ENCODE measurements at places on chromosomes 11 and 22. TPM values are rescaled to one million over a fixed set of nuclear protein-coding genes. Genes with fewer than 3 reads are reported as not detected.

Gene MPPED2
- 25.9 TPM for total RNA-seq

GRCh38 chr11:118443590-118444218 is 7.4 kb downstream of the KMT2A start:
- DNase-seq: no peak
- H3K4me3 ChIP-seq: no peak overlapping the region
- no peaks in the 10 kb centered on the region for H3K27me3 ChIP-seq
- H3K36me3 ChIP-seq: peaks cover 8% of the 10 kb centered on the region

Gene NAALAD2
- 5.5 TPM for total RNA-seq

GRCh38 chr11:34651551-34651950 is 30.7 kb downstream of the EHF start:
- DNase-seq: no peak
- peaks cover 39% of the 10 kb centered on the region for H3K4me1 ChIP-seq
- no peaks in the 10 kb centered on the region for H3K27me3 ChIP-seq
- H3K36me3 ChIP-seq: peaks cover 22% of the 10 kb centered on the region
- H3K4me3 ChIP-seq: no peak overlapping the region

GRCh38 chr22:28949788-28950187 is 66.4 kb downstream of the ZNRF3 start:
- H3K36me3 ChIP-seq: peaks cover 13% of the 10 kb centered on the region
- peaks cover 14% of the 10 kb centered on the region for H3K4me1 ChIP-seq
- no peak overlapping the region for H3K27ac ChIP-seq
- no peaks in the 10 kb centered on the region for H3K27me3 ChIP-seq

Gene ENTHD1
- total RNA-seq: not detected

Gene PHOX2A
- not detected for total RNA-seq

GRCh38 chr11:128603752-128604414 is 16.5 kb upstream of the ETS1 start:
- H3K4me1 ChIP-seq: peaks cover 2% of the 10 kb centered on the region
- no peak overlapping the region for H3K27ac ChIP-seq
- no peak overlapping the region for H3K4me3 ChIP-seq
- DNase-seq: no peak
- no peaks in the 10 kb centered on the region for H3K36me3 ChIP-seq

DNA sequence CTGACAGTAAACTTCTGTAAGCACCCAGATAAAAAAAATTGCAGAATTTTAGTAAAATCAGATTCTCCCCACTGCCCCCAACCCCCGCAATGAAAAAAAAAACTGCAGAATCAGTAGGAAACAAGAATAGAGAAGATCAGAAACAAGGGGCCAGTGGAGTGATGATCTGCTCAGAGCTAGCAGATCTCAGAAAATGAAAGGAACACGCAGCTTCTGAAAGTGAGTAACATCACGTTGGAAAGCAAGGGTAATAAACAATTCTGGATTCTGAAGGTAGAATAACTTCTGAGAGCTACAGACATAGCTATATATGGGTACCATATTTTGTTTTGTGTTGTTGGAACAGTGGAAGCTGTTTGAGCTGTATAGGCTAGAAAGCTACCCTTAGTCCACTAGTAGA is 23.2 kb downstream of the ACAT1 start:
- H3K36me3 ChIP-seq: peaks cover 29% of the 10 kb centered on the region
- no peaks in the 10 kb centered on the region for H3K27me3 ChIP-seq
- DNase-seq: no peak
- H3K4me1 ChIP-seq: peaks cover 8% of the 10 kb centered on the region

Gene CALCB
- not detected for total RNA-seq

DNA sequence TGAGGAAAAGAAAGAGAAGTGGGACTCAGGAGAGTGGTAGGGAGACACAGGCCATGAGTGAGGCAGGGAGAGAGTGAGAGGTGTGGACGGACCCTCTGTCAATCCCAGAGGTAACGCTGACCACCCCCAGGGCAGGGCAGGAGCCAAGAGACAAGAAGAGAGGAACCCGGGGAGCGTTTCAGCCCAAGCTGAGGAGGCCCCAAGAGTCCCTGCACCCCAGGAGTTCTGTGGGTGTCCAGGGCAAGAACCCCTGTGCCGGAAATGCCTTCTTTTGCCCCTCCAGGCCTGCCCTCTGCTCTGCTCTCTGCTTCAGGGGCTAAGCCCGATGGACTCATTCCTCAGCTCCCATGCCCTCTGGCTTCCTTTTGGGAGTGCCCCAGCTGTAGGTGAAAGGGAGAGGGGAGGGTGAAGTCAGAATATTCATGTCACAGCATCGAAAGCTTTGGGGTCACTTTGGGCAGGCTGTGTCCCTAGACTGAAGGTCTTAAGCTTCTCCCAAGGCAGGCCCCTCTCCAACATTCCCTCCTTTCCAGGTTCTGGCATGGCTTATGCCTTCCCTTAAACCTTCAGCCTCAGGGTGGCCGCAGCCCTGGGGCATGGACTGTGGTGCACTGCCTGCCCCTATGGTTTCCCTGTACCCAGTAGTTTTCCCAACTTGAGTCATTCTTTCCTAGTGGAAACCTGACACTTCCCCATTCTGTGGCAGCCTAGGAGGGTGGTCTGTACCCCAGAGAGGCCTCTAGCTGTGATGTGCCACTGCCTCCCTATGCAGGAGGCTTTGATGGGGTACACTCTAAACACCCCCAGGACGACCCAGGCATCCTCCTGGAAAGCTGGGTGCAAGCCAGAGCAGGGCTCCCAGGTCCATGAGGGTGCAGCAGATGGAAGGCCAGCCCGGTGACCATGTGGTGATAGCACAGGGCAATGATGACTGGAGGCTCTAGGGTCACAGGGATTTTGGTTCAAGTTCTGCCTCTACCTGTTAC is 27.1 kb downstream of the MYEOV start:
- H3K27ac ChIP-seq: peak overlapping the region; percentile 5
- no peaks in the 10 kb centered on the region for H3K4me1 ChIP-seq
- no peak for DNase-seq
- H3K4me3 ChIP-seq: no peak overlapping the region
- peaks cover 3% of the 10 kb centered on the region for H3K27me3 ChIP-seq

DNA sequence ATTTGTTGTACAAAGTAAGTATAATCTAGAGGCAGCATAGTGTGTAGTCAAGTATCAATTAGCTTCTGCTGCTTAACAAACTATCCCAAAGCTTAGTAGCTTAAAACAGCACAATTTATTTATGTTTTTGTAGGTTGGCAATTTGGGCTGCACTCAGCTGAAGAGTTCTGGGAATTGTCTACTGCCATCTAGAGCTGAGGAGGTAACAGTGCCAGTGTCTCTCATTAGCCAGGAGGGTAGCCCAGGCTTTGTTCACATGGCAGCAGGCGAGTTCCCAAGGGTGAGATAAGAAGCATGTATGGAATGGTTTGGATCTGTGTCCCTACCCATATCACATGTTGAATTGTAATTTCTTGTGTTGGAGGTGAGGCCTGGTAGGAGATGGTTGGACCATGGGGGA is 45.8 kb upstream of the SLN start:
- no peak overlapping the region for H3K4me3 ChIP-seq
- no peaks in the 10 kb centered on the region for H3K27me3 ChIP-seq
- H3K4me1 ChIP-seq: no peaks in the 10 kb centered on the region
- no peaks in the 10 kb centered on the region for H3K36me3 ChIP-seq
- no peak overlapping the region for H3K27ac ChIP-seq
- no peak for DNase-seq

- DNase-seq: no peak
- H3K27me3 ChIP-seq: peaks cover 8% of the 10 kb centered on the region
- H3K36me3 ChIP-seq: no peaks in the 10 kb centered on the region
- no peak overlapping the region for H3K4me3 ChIP-seq
- no peaks in the 10 kb centered on the region for H3K4me1 ChIP-seq
Observed at GRCh38 chr22:19632668-19633148, 81.6 kb upstream of the SEPTIN5 start.

Gene GUCY1A2
- 38.5 TPM for total RNA-seq

DNA sequence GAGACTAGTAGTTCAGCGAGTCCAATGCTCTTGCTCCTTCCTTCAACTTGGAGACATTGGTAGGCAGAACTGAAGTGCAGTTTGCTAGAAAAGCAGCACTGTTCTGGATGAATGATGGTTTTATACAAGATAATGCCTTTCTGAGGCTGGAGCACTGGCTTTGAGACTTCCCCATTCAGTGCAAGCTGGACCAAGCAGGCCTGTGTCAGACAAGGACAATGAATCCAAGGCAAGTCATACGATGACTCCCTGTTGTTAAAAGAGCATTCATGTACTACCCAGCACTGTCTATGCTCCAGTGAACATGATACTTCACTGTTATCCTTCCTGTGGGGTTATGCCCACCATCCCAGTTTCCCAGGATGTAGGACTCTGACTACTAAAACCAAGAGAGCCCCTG is 242.3 kb upstream of the RAG2 start:
- no peak overlapping the region for H3K27ac ChIP-seq
- no peaks in the 10 kb centered on the region for H3K27me3 ChIP-seq
- H3K4me3 ChIP-seq: no peak overlapping the region
- DNase-seq: no peak

Gene CCDC73
- not detected for total RNA-seq

GRCh38 chr22:39941601-39942000 is 18.6 kb upstream of the TMA7B start:
- no peak for DNase-seq
- H3K36me3 ChIP-seq: no peaks in the 10 kb centered on the region
- H3K4me3 ChIP-seq: no peak overlapping the region
- peaks cover 17% of the 10 kb centered on the region for H3K4me1 ChIP-seq
- peaks cover 13% of the 10 kb centered on the region for H3K27me3 ChIP-seq

DNA sequence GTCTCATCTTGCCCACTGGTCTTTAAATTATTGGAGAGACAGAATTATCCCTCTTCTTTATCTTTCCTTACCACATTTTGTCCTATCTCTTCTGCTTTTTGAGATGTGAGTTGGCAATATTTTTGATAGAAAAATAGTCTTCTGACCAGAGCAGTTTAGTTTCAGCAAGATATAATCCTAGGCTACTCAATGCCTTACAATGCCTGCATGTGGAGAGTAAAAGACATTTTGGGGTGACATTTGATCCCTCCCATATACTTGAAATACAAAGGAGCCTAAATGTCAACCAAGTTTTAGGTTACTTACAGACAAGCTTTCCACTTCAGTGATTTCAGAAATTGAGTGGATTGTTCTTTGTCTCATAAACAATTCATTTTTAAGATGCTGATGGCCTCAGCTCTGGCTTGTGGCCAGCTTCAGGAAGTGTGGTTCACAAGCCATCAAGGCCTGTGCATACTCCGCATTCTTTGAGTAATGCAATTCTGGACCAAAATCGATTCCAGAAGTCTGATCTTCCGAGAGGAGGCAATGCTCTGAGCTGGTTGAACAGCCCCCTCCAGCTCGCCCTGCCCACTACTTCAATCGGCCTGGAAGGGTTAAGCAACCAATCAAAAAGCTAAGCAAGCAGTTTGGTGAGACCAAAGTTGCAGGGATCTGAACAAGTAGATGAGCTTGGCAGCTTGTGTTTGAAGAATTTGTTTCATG is 274.4 kb downstream of the BLID start:
- H3K27me3 ChIP-seq: no peaks in the 10 kb centered on the region
- DNase-seq: no peak
- no peaks in the 10 kb centered on the region for H3K4me1 ChIP-seq
- no peaks in the 10 kb centered on the region for H3K36me3 ChIP-seq
- no peak overlapping the region for H3K27ac ChIP-seq

Gene PHLDB1
- total RNA-seq: 110 TPM

Gene OR52I1
- not detected for total RNA-seq

Gene OSBP2
- total RNA-seq: 9.5 TPM

Gene ACP2
- total RNA-seq: 58.1 TPM

- DNase-seq: no peak
- no peaks in the 10 kb centered on the region for H3K4me1 ChIP-seq
- no peak overlapping the region for H3K27ac ChIP-seq
- H3K36me3 ChIP-seq: no peaks in the 10 kb centered on the region
Observed at GRCh38 chr11:115931548-115932083, 427.4 kb upstream of the CADM1 start.

DNA sequence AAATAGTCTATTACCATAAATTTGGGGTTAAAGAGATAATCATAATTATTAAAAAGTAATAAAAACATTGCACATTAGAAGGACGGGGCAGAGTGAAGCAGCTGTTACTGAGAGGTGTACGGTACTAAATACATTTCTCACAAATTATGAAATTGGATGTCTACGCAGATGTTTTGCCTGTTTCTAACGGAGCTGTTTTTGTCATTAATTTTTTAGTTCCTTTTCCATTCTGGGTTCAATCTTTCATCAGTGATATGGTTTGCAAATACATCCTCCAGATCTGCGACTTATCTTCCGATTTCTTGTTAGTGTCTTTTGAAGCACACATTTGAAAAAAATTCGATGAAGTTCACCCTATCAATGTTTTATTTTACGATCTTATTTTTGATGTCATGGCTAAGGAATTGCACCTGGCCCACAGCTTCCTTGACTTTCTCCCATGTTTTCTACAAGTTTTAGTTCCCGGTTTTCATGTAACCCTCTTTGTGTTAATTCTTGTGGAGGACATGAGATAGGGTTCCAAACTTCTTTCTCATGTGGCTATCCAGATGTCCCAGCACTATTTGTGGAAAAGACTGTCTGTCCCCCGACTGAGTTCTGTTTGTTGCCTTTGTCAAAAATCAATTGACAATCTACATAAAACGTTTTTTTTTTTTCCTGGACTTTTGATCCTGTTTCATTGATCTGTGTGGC is 21.3 kb upstream of the KRTAP5-6 start:
- no peaks in the 10 kb centered on the region for H3K27me3 ChIP-seq
- DNase-seq: no peak
- peaks cover 48% of the 10 kb centered on the region for H3K4me1 ChIP-seq
- H3K4me3 ChIP-seq: no peak overlapping the region

GRCh38 chr11:71075871-71076420 is 176.4 kb downstream of the SHANK2 start:
- no peaks in the 10 kb centered on the region for H3K27me3 ChIP-seq
- DNase-seq: no peak
- no peaks in the 10 kb centered on the region for H3K4me1 ChIP-seq
- peaks cover 35% of the 10 kb centered on the region for H3K36me3 ChIP-seq
- H3K4me3 ChIP-seq: no peak overlapping the region
- H3K27ac ChIP-seq: no peak overlapping the region

Gene APOBEC3G
- 7.9 TPM for total RNA-seq

DNA sequence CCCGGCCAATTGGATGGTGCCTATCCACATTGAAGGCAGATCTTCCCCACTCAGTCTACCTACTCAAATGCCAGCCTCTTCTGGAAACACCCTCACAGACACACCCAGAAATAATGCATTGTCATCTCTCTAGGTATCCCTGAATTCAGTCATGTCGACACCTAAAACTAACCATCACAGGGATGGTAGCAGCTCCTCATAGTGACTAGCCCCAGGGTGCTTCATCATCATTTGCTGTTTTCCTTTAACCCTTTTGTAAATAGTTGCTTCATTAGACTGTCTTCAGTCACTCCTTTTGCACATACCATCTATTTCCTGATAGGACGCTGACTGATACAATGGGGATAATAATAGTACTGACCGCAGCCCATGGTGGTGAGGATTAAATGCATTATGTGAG is 18.8 kb upstream of the AMOTL1 start:
- no peak overlapping the region for H3K4me3 ChIP-seq
- DNase-seq: no peak
- H3K36me3 ChIP-seq: no peaks in the 10 kb centered on the region
- H3K27me3 ChIP-seq: peaks cover 3% of the 10 kb centered on the region

GRCh38 chr11:78414321-78415051 is 3.1 kb downstream of the GAB2 start:
- H3K27me3 ChIP-seq: no peaks in the 10 kb centered on the region
- H3K4me1 ChIP-seq: peaks cover 22% of the 10 kb centered on the region
- no peak overlapping the region for H3K4me3 ChIP-seq
- peaks cover 10% of the 10 kb centered on the region for H3K36me3 ChIP-seq
- no peak for DNase-seq

- H3K36me3 ChIP-seq: no peaks in the 10 kb centered on the region
- peak; percentile 59 for DNase-seq
- peaks cover 39% of the 10 kb centered on the region for H3K27me3 ChIP-seq
Observed at GRCh38 chr11:134033696-134034491, 35.0 kb upstream of the JAM3 start.

GRCh38 chr11:86938900-86939880 is 16.0 kb downstream of the FZD4 start:
- peak overlapping the region; percentile 92 for H3K27ac ChIP-seq
- H3K4me1 ChIP-seq: peaks cover 46% of the 10 kb centered on the region
- H3K4me3 ChIP-seq: no peak overlapping the region
- H3K36me3 ChIP-seq: no peaks in the 10 kb centered on the region
- no peaks in the 10 kb centered on the region for H3K27me3 ChIP-seq
- DNase-seq: no peak
